ENCODE measurements at places on chromosomes 1 and 21. TPM values are rescaled to one million over a fixed set of nuclear protein-coding genes. Genes with fewer than 3 reads are reported as not detected.
A peak's percentile ranks its signal among the peaks of the same experiment; 100 is the strongest.

NBL1 gene
- 100 TPM for total RNA-seq

FAM3B gene
- 0.71 TPM for total RNA-seq

DNA sequence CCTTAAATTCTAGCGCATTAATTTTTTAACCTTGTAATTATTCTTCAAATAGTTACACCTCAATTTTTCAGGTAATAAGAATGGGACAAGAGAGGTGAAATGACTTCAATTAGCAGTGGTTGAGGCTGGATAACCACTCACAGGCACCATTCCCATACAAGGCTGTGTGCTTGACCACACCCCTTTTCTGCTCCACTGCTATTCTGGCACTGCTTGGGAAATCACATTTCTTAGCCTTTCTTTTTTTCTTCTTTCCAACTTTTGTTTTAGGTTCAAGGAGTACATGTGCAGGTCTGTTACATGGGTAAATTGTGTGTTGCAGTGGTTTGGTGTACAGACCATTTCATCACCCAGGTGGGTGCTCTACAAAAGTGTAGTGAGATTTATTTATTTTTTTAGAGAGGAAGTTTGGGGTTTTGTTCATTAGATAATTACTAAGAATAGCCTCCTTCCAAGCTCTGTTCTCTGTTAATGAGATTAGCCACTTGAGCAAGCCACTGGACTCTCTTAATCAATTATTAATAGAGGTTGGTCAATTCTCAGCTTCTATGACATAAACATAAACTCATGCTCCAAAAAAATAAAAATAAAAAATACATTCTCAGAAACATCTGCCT lies 14.4 kb downstream of the ILDR2 start:
- no peaks in the 10 kb centered on the region for H3K4me1 ChIP-seq
- H3K36me3 ChIP-seq: no peaks in the 10 kb centered on the region
- H3K27me3 ChIP-seq: peaks cover 65% of the 10 kb centered on the region

LRRN2 gene
- total RNA-seq: not detected

DNA sequence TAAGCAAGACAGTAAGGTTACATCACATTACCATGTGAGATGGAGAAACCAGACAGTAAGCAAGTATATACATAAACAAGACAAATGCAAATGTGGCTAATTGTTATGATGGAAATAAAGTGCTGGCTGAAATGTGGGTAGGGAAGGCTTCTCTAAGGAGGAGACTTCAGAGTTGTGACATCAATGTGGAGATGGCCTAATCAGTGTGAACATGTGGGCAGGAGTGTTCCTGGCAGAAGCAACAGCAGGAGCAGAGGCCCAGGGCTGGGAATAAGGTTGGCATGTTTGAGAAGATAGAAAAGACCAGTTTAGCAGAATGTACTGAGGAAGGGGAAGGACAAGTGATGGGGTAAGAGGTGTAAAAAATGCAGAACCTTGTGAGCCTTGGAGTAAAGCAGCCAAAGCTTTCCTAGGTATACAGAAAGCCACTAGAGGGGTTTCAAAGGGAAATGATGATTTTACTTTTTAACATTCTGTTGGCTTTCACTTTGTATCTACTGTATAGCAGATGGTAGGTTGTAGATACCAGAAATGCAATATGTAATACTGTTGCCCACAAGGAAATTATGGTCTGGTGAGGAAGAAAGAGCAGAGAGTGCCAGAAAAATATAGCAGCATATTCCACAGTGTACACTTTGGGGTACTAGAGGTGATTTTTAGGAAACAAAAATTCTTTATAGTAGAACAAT lies 197.4 kb downstream of the FGGY start:
- H3K27me3 ChIP-seq: no peaks in the 10 kb centered on the region
- no peak overlapping the region for H3K27ac ChIP-seq
- H3K36me3 ChIP-seq: no peaks in the 10 kb centered on the region
- H3K4me1 ChIP-seq: peaks cover 10% of the 10 kb centered on the region

- H3K27ac ChIP-seq: no peak overlapping the region
- no peaks in the 10 kb centered on the region for H3K27me3 ChIP-seq
- no peak for DNase-seq
- no peaks in the 10 kb centered on the region for H3K36me3 ChIP-seq
Measured at GRCh38 chr1:235929216-235929615, 62.5 kb upstream of the LYST start.

OR2AK2 gene
- total RNA-seq: not detected

GRCh38 chr1:234597894-234598293 lies 12.1 kb downstream of the IRF2BP2 start:
- H3K27me3 ChIP-seq: no peaks in the 10 kb centered on the region
- no peak overlapping the region for H3K4me3 ChIP-seq
- peak; percentile 75 for DNase-seq

DNA sequence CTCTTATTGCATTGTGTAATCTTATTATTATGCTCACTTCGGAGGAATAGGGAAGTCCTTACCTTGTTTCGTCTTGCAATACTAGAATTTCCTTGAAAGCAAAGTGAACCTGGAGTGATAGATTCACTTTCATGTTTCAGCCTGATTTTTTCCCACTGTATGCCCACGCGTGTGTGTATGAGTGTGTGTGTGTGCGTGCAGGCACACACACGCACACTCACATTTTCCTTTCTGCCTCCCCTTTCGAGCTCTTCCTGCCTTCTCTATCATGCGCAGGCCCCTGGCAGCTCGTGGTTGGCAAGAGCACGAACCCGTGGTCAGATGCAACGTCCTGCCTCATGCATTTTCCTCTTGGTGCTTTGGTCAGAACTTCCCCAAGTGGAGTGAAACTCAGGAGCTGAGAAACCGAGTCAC lies at the start of gene GCSAML:
Gene GCSAML, plus strand, starts transcription at position 366 of the 414 bp plus-strand sequence. CDS start 58 bp downstream, outside the sequence.
- H3K36me3 ChIP-seq: no peaks in the 10 kb centered on the region
- H3K4me3 ChIP-seq: no peak within 1 kb of the TSS
- no peaks in the 10 kb centered on the region for H3K27me3 ChIP-seq
- no peaks in the 10 kb centered on the region for H3K4me1 ChIP-seq
- no peak within 1 kb of the TSS for H3K27ac ChIP-seq

CEP170 gene
- 133 TPM for total RNA-seq

DNA sequence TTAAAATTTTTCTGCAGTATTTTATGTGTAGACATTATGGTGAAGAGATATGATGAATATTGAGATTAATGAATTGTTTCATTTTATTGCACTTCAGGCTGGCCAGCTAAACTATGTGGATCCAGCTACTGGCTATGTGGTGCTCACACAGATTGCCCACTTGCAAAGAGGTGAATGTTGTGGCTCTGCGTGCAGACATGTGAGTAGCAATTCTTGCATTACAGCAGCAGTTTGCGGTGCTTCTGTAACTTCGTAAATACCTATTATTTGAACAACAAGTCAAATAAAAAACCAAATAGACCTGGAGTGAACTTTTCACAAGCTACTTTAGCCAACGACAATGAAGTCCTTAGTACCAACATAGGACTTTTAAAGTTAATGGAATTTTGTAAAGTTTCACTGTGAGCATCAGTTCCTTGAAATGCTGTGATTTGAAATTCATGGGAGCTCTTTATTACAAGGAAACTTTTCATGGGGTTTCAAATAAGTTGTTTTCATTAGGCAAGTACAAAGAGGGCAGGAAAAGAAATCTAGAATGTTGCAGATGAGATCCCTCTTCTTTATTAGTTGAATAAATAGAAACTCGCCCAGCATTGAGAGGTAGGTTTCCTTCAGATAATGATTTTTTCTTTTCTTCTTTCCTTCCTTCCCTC lies 3.4 kb downstream of the C1orf53 start:
- H3K27me3 ChIP-seq: peaks cover 24% of the 10 kb centered on the region
- H3K4me1 ChIP-seq: peaks cover 30% of the 10 kb centered on the region
- H3K36me3 ChIP-seq: peaks cover 19% of the 10 kb centered on the region
- no peak for DNase-seq

RIMS3 gene
- total RNA-seq: 0.81 TPM

SH2D2A gene
- 2.9 TPM for total RNA-seq

- peak; percentile 85 for DNase-seq
- no peak overlapping the region for H3K27ac ChIP-seq
- H3K27me3 ChIP-seq: peaks cover 70% of the 10 kb centered on the region
- H3K4me3 ChIP-seq: peak overlapping the region; percentile 51
Measured at GRCh38 chr1:226547754-226548191, 791 bp upstream of the STUM start.

- no peaks in the 10 kb centered on the region for H3K4me1 ChIP-seq
- no peak overlapping the region for H3K4me3 ChIP-seq
- no peak for DNase-seq
- peaks cover 12% of the 10 kb centered on the region for H3K27me3 ChIP-seq
- no peak overlapping the region for H3K27ac ChIP-seq
Measured at GRCh38 chr1:153023109-153023508, 7.9 kb upstream of the SPRR1B start.

- no peak for DNase-seq
- no peak overlapping the region for H3K27ac ChIP-seq
- no peak overlapping the region for H3K4me3 ChIP-seq
- H3K4me1 ChIP-seq: no peaks in the 10 kb centered on the region
- H3K36me3 ChIP-seq: no peaks in the 10 kb centered on the region
Measured at GRCh38 chr1:115251856-115252255, 86.2 kb downstream of the NGF start.

DNA sequence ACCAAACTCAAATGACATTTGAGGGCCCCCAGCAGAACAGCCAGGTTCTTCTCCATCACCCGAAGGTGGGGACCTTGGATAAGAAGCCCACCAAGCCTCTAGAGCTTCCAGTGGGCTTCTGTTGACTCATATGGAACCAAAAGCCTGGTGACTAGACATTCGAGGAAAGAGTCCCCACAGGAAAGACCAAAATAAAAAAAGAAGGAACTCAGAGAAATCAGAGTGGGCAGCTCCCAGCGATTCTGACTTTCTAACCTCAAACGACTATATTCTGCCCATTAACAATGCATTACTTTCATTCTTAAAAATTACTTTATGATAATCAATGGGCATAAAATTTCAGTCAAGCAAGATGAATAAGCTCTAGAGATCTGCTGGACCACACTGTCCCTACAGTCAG lies 9.6 kb upstream of the CHIT1 start:
- DNase-seq: no peak
- no peaks in the 10 kb centered on the region for H3K4me1 ChIP-seq
- H3K27me3 ChIP-seq: peaks cover 79% of the 10 kb centered on the region
- H3K27ac ChIP-seq: no peak overlapping the region
- H3K36me3 ChIP-seq: no peaks in the 10 kb centered on the region

SUMO3 gene
- total RNA-seq: 56.7 TPM

GRCh38 chr1:68470388-68470970 lies 20.7 kb upstream of the RPE65 start:
- no peak overlapping the region for H3K4me3 ChIP-seq
- H3K27ac ChIP-seq: no peak overlapping the region
- no peaks in the 10 kb centered on the region for H3K27me3 ChIP-seq
- H3K4me1 ChIP-seq: no peaks in the 10 kb centered on the region

GRCh38 chr1:209993061-209993830 lies 55.2 kb downstream of the SYT14 start:
- H3K27me3 ChIP-seq: no peaks in the 10 kb centered on the region
- DNase-seq: no peak
- H3K4me1 ChIP-seq: peaks cover 12% of the 10 kb centered on the region
- no peaks in the 10 kb centered on the region for H3K36me3 ChIP-seq

DNA sequence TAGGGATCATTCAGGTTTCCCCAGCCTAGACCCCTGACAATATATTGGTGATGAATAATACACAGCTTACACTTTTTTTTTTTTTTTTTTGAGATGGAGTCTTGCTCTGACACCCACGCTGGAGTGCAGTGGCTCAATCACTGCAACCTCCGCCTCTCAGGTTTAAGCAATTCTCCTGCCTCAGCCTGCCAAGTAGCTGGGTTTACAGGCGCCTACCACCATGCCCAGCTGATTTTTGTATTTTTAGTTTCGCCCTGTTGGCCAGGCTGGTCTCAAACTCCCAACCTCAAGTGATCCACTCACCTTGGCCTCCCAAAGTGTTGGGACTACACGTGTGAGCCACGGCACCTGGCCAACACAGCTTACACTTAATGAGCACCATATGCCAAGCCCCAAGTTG lies 7.2 kb downstream of the VASH2 start:
- DNase-seq: no peak
- peaks cover 28% of the 10 kb centered on the region for H3K27me3 ChIP-seq
- H3K4me1 ChIP-seq: no peaks in the 10 kb centered on the region
- no peak overlapping the region for H3K27ac ChIP-seq

DNA sequence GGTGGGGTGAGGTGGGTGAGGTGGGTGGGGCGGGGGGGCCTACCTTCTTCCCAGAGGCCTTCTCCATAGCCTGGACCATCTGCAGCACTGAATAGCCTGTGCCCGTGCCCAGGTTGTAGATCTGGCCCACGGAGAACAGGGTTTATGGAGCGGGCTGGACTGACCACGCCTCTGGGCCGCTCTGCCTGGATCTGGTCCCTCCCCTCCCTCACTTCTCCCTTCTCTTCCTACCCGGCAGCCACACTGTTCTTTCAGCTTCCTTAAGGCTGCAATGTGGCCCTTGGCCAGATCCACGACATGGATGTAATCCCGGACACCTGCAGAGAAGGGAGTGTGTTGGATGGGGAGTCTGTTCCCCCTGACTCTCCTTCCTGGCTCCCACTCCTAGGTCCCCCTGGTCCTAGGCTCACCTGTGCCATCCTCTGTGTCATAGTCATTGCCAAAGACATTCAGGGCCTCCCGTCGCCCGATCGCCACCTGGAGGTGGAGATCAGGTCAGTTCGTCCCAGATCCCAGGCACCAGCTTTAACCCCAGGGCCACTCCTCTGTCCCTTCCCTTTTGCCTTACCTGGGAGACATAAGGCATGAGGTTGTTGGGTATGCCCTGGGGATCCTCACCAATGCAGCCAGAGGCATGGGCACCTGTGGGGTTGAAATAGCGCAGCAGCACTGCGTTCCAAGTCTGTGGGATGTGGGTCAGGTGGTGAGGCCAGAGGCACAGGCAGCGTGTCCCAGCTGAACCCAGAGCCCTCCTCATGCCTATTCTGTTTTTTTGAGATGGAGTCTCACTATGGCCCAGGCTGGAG lies 3.9 kb downstream of the GALE start:
- H3K27me3 ChIP-seq: no peaks in the 10 kb centered on the region
- H3K36me3 ChIP-seq: peaks cover 95% of the 10 kb centered on the region
- peaks cover 3% of the 10 kb centered on the region for H3K4me1 ChIP-seq

ETV3L gene
- total RNA-seq: not detected

DNA sequence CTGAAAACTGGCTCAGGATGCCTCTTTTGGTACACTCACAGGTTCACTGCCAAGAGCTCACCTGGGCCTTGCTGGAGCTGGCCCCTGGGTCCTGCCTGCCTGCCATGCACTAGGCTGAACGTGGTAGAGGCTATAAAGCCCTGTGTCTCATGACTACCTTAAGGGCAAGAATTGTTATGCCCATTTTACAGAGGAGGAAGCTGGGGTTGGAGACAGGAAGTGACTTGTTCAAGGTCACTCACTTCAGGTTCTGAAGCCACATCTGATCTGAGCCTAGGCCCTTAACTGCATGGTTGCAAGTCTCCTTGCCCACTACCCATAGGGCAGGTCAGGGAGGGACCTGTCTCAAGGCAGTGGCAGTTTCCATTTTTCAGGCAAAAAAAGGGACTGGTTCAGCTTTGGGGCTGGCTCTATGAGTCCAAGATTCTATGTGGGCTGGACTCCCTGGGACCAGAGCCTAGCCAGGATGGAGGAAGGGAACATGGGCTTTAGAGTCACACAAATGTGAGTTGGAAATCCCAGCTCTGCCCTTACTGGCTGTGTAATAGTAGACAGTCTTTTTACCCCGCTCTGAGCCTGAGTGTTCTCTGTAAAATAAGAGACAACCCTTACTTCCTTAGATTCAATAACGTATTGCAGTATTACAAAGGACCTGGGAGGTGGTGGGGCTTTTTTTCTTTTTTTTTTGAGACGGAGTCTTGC lies 7.8 kb downstream of the STK40 start:
- no peaks in the 10 kb centered on the region for H3K27me3 ChIP-seq
- no peak for DNase-seq
- H3K36me3 ChIP-seq: peaks cover 45% of the 10 kb centered on the region
